ENCODE measurements at places on chromosomes 2 and 18.

- peak; percentile 8 for DNase-seq
Measured at GRCh38 chr18:46211816-46212215, 107.6 kb downstream of the HAUS1 start.

DNA sequence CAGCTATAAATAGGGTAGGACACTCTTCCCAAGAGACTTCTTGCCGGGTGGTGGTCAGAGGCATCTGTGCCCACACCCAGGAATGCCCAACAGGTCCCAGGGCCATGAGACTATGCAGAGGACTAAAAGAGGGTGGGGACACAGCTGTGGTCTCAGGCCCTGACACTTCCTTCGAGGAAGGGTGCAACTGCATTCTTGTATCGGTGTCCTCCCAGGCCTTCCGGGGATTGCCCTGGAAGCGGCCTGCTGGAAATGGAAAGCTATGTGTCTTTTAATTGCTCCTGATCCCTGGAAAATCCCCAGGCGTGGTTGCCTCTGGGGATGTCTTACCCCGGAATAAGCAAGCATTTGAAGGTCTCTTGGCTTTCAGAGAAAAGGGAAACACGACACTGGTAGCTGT is 176.7 kb downstream of the SOX11 start:
- DNase-seq = no peak

DNA sequence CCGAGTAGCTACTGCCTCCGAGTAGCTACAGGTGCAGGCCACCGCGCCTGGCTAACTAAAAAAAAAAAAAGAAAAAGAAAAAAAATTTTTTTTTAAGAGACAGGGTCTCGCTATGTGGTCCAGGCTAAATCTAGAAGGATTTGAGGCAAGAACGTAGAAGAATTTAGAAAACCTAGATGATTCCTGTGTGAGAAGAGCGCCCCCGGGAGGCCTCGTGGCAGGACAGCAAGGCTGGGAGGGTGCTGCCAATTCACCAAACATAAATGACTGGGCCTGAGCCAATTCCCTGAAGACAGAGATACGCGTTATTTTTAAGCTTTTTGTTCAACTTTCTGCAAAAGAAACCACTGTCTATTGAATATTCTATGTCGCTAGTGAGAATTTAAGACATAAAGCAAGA is 90.1 kb upstream of the TGFA start:
- peak; percentile 61 for DNase-seq

GRCh38 chr18:10465174-10465939 is 10.9 kb downstream of the APCDD1 start:
- DNase-seq = no peak

DNA sequence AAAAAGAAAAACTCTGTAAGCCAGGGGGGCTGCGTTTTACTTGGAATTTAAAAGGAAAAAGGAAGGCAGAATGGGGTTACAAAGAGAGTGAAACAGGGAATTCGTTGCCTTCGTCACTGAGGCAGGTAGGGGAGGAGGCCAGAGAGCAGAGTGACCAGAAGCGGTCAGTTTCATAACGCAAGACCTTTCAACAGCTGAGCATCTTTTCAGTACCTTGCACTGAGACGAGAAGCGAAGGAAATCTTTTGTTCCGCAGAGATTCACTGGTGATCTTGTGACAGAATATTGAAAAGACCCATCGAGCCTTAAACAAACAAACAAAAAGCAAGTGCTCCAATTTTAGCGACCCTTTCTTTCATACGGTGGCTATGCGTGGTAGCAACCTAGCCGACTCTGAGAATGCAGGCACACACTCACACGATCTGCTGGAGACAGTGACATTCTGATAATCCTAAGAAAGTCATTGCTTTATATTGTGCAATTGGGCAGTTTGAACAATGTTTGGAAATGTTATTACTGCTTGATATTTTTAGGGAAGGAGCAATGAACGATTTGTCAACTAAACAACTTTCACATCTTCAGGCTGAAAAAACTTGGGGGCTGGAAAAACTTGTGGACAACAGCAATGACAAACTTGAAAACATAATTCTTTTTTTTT is 93.8 kb upstream of the ODC1 start:
- no peak for DNase-seq

- no peak for DNase-seq
Measured at GRCh38 chr2:118752762-118753429, 94.6 kb downstream of the EN1 start.
